ENCODE measurements at places on chromosomes 7 and 10.

GRCh38 chr7:116329686-116330503, 119.6 kb downstream of the TES start:
- no peak for DNase-seq

DNA sequence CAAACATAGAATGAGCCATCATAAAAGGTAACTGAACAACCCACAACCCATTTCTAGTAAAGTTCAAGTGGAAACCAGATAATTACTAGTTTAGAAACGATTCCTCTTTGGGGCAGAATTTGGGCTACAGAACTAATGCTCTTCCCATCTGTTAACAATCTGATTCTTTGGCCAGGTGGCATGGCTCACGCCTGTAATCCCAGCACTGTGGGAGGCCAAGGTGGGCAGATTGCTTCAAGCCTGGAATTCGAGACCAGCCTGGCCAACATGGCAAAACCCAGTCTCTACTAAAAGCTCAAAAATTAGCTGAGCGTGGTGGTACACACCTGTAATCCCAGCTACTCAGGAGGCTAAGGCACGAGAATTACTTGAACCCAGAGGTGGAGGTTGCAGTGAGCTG, 18.5 kb downstream of the CYP51A1 start:
- DNase-seq, result no peak

DNA sequence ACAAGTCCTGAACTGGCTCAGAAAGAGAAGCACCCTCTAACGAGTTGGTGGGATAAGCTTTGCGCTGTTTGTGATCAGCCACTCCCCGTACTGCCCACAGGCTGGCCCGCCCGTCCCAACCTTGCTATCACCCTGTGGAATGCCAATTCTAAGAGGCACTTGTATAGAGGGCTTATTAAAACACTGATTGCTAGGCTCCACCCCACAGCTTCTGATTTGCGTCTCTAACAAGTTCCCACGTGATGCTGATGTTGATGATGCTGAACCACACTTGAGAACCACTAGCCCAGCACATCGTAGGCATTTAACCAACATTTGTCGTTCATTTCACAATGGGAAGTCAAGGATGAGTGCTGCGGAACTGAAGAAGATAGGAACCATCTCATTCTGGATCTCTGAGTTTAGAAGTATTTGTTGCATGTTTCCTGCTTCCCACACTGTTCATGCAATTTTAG, 12.7 kb upstream of the GSAP start:
- DNase-seq, result no peak

DNA sequence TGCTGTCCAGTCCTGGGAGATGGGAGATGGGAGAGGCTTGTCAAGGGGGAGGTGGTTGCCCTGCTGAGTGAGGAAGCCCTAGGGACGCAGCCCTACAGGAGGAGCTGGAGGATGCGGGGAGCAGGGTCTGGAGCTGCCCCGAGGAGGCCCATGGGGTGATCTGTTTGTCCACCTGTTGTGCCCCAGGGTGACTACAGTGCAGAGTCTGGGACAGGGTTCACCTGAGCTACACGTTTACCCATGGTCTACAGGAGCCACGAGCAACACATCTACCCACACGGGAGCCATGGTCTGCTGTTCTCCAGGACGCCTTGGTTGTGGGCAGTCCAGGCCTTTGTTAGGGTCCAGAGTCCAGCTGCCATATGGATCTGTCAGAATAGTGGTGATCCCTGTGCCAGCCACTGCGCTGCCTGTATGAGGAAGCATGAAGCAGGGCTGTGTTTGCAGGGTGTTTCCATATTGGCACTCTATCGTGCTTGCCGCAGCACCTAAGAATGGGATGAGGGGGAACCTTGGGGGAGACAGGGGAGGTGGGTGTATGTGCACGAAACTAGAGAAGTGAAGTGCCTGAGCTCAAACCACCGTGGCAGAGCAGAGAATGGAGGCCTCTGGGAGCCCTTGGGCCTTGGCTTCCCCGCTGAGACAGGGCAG, 23.7 kb downstream of the ZNF775 start:
- DNase-seq, result no peak

- no peak for DNase-seq
Measured at GRCh38 chr10:79406683-79407422, 38.6 kb downstream of the ZCCHC24 start.

GRCh38 chr7:108413782-108414492, 42.3 kb downstream of the NRCAM start:
- no peak for DNase-seq

- no peak for DNase-seq
Measured at GRCh38 chr7:154876516-154876915, 126.4 kb downstream of the PAXIP1 start.

GRCh38 chr7:20466543-20467021, 135.9 kb downstream of the ITGB8 start:
- no peak for DNase-seq

- no peak for DNase-seq
Measured at GRCh38 chr10:101246639-101247038, 17.4 kb upstream of the LBX1 start.

DNA sequence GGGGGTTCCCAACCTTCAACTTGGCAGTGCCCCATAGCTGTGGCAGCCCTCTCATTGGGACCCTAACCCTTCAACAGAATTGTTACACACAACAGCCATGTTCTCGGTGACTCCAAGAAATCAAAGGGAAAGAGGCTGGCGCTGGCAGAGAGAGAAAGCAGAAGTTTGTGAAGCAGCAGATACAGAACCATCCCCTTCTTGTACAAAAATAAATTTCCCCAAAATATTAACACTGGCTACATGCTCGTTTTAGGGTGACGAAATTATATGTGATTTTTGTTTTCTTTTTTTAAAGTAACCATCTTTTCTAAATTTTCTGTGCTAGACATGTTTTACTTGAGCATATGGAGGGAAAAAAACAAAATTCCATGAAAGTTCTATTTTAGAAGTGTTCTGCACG, 45.2 kb upstream of the SAMD8 start:
- no peak for DNase-seq

Measured in stimulated activated CD4-positive, alpha-beta T cell treated with anti-CD3 and anti-CD28 coated beads, TNF-alpha, amount 100 ng/mL, for 1 hour (primary cell).